Activated T-cell treated with anti-CD3 and anti-CD28 coated beads for 1 hour (primary cell): ENCODE measurements at places on chromosomes 1 and 21.

DNA sequence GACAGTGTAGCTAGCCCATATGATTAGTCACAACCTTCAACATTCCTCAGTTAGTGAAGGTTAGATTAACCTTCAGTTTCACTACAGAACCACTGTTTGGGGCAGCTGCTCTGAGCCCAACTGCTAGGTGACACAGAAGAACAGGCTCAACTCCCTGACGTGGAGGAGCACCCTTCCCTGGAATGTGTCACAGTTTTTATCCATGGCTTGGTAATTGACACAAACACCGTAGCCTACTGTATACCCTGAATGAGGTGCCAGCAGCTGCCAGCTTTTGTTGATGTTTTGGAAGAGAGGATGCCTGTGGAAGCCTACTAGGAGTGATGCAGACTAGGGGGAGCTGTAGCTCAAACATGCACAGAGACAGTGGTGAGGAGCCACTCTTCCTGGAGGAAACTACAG, 56.6 kb upstream of the CR2 start:
- no peak for DNase-seq

GRCh38 chr1:116092752-116093489, 18.3 kb upstream of the MAB21L3 start:
- DNase-seq: no peak

- no peak for DNase-seq
These were observed 16.2 kb downstream of the GIPC2 start for GRCh38 chr1:78061825-78062523.

DNA sequence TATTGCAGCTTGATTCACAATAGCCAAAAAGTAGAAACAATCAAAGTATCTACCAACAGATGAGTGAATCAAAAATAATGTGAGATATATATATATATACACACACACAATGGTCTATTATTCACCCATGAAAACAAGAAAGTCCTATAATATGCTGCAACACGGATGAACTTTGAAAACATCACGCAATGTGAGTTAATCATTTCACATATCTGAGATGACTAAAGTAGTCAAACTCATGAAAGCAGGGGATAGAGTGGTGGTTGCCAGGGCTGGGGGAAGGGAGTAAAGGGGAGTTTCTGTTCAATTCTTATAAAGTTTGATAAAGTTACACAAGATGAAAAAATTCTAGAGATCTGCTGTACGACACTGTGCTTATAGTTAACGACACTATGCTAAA, 1234.8 kb downstream of the MRPL39 start:
- DNase-seq: no peak

- DNase-seq: no peak
These were observed 580 bp downstream of the DVL1 start for GRCh38 chr1:1348420-1349255.

GRCh38 chr1:110542725-110543124, 23.8 kb upstream of the KCNA10 start:
- no peak for DNase-seq
